ENCODE measurements at places on chromosomes 7 and 10. TPM values are rescaled to one million over a fixed set of nuclear protein-coding genes. Genes with fewer than 3 reads are reported as not detected.

DNA sequence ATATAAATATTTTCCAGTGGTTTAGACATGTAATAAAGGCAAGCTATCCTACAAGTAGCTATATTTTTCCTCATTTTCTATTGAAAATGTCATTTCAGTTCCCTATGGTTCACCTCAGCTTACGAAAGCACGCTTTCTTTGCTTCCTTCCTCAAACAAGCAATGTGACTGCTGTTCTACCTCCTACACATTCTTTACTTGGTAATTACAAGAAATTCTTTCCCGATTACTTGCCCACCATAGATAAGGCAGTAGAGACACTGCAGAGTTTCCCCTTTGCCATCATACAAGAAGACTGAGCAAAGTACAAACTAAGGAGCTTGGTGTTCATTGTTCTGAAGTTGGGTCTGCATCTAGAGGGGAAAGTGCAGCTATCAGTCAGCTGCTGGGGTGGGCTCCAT lies 249.4 kb downstream of the CRPPA start:
- DNase-seq: no peak

The CYP51A1 gene
- polyA plus RNA-seq: 74.8 TPM

DNA sequence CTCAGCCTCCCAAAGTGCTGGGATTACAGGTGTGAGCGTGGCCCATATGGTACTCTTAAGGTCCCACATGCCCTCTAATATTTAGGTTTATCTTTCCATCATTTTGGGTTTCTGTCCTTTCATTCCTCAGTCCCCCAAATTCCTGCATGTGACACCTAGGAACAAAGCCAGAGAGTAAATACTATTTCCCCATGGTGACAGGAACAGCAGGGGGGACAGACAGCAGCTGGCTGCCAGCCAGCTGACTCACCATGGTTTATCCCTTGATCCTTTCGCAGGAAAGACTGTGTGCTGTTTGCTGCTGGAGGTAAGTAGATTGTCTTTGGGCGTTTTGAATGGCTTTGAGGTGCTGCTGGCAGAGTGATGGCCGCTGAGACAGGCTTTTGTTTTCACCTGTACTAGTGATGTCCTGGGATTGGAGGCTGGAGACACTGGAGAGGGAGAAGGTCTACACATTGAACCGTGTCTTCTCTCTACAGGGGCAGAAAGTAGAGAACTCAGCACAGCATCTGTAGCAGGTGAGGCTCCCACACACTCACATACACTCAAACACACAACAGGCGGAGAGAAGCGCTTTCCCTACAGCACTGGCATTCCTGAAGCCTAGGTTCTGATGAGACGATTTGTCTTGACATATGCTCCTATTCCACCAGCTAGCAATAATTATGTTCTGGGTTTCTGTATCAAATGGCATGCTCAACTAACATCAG lies 83.7 kb upstream of the EFCAB10 start:
- no peak for DNase-seq

- DNase-seq: no peak
These were observed 39.7 kb downstream of the RASGEF1A start for GRCh38 chr10:43226851-43227845.

- no peak for DNase-seq
These were observed 116.3 kb upstream of the BTBD16 start for GRCh38 chr10:122154545-122155366.

DNA sequence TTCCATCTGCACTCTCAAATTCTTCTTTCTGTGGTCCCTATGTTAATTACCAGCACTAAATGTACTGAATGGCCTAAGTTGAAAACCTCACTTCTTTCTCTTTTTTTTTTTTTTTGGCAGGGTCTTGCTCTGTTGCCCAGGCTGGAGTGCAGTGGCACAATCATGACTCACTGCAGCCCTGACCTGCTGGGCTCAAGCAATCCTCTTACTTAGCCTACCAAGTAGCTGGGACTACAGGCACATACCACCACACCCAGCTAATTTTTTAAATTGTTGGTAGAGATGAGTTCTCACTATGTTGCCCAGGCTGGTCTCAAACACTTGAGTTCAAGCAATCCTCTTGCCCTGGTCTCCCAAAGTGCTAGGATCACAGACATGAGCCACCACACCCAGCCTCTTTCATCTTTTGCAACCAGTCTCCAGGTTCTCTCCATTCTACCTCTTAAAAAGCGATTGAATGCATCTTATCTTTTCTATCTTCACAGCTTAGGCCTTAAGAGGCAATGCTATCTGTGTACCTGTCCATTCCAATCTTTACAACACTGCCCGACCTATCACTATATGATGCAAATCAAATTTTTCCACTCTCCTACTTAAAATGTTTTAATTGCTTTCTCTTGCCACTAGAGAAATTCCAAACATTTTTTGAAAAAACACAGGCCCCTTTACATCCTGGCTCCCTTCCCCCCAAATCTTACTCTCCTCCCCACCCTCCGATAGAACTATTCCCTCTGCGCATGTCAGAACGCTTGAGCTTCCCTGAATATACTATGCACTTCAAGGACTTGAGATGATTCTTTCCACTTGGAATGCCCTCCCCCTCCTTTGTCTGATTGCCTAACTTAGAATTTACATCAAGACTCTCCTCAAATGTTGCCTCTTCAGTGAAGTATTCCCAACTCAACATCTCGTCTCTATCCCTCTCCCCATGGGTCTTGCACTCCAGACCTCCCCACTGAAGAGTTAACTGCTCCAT lies 6.0 kb downstream of the ICA1 start:
- DNase-seq: no peak

The PBLD gene
- polyA plus RNA-seq: 1.4 TPM

GRCh38 chr7:121385800-121386179 lies 10.3 kb downstream of the FAM3C start:
- peak; percentile 76 for DNase-seq

GRCh38 chr7:126979722-126980121 lies 273.0 kb downstream of the GRM8 start:
- DNase-seq: no peak

GRCh38 chr10:88006261-88006660 lies 142.8 kb downstream of the PTEN start:
- DNase-seq: no peak

The MACC1 gene
- 9.0 TPM for polyA plus RNA-seq

GRCh38 chr10:13515467-13515866 lies 13.3 kb downstream of the BEND7 start:
- no peak for DNase-seq

The KNDC1 gene
- 0.01 TPM for polyA plus RNA-seq

GRCh38 chr7:141366091-141366621 lies 185.1 kb upstream of the AGK start:
- DNase-seq: no peak

The SEMA4G gene
- polyA plus RNA-seq: 0.63 TPM

The AP4M1 gene
- 15.6 TPM for polyA plus RNA-seq

GRCh38 chr10:60732807-60733516 lies 45.3 kb upstream of the CDK1 start:
- DNase-seq: no peak

The DPP6 gene
- not detected for polyA plus RNA-seq

DNA sequence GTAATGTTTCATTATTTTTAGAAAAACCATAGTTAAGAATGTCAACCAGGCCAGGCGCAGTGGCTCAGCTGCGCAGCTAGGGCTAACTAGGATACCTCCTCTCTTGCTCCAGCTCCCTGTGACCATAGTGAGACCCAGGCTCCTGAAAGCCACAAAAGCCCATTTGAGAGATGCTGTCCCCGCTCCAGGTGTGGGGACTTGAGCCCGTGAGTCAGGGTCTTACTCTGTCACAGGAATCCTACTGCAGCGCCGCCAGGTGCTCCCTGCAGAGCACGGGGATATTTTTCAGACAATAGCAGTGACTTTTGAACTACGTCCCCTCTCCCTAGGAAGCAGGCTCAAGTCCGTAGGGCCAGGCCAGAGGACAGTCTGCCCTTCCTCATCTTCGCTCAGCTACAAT lies 75.6 kb upstream of the NRBF2 start:
- no peak for DNase-seq

The EBF3 gene
- polyA plus RNA-seq: not detected

All from GM12878 (cell line).